ENCODE measurements at places on chromosomes 16 and 17.

DNA sequence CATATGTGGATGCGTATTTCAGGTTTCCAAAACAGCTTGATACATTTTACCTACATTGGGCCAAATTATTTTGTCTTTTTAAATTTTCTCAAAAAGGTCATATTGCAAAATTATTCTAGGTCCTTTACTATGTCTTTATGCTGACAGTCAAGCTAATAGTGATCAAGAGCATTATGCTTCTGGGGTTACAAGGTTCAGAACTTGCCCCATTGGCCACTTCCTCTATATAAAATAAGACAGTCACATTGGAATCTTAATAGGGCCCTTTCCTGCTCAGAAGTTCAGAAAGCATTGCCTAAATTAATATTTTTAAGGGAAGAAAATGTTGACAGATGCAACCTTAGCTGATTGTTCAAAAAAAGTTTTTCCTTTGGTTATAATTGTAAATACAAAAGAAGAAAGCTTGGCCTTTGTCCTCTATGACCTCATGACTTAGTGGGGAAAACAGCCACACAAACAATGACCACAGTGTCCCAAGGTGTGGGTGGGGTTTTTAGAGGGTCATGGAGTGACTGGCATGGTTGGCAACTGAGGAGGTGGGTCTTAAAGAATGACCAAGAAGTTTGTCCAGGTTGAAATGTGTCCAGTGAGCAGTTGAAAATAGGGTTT, 11.8 kb upstream of the RAB11FIP4 start:
- DNase-seq = no peak

DNA sequence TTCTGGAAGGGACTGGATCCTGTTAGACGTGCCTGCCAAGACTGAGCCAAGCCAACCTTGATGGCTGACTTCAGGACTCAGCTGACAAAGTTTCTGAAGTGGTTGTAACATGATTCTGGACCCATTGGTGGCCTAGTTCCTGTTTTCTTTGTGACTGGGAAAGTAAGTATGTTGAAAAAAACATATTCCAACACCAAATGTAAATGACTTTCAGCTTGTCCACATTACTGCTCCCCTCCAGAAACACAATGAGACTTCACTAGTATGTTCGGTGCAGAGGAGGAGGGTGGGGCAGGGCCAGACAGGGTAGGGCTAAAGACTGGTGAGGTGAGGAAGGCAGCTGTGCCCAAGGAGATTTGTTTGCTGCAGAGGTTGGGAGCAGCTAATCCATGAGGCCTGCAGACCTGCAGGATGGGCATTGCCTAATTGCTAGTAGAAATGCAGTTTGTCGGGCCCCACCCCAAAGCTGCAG, 26.4 kb downstream of the NMT1 start:
- no peak for DNase-seq

- DNase-seq = no peak
These were observed 3.4 kb upstream of the SEC14L5 start for GRCh38 chr16:4954714-4955113.

GRCh38 chr16:35564889-35565288, 2105.5 kb downstream of the TP53TG3F start:
- no peak for DNase-seq

DNA sequence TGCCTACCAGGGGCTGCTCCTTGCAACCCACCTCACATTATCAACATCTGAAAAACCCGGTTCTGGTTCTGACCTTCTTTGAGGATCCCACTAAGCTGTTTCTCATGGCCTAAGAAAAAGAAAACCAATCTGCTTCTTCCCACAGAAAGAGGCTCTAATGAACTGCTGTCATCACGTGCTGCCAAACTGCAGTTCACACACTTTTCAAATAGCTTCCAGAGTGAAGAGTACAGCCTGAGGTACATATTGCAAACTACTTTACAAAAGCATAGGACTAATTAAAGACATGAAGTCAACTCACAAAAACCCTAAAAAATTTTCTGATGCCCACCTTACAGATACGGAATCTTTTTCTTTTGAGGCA, 36.7 kb downstream of the SMG6 start:
- no peak for DNase-seq

- DNase-seq = peak; percentile 38
These were observed at the start of gene ABCC1 for GRCh38 chr16:15949210-15950160. ABCC1 (plus strand) TSS chr16:15949616; CDS start chr16:15949752, 136 bp downstream.

DNA sequence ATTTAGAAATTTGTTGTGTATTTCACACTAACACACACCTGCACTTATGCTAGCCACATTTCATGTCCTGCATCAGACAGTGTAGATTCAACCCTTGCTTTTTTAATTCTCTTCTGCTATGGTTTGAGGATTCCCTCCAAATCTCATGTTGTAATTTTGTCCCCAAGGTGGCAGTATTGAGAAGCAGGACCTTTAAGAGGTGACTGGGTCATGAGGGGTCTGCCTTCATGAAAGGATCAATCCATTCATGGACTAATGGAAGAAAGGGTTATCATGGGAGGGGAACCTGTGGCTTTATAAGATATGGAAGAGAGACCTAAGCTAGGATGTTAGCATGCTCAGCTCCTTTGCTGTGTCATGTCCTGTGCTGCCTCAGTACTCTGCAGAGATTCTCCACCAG, 1032.2 kb downstream of the CDH11 start:
- peak; percentile 7 for DNase-seq

DNA sequence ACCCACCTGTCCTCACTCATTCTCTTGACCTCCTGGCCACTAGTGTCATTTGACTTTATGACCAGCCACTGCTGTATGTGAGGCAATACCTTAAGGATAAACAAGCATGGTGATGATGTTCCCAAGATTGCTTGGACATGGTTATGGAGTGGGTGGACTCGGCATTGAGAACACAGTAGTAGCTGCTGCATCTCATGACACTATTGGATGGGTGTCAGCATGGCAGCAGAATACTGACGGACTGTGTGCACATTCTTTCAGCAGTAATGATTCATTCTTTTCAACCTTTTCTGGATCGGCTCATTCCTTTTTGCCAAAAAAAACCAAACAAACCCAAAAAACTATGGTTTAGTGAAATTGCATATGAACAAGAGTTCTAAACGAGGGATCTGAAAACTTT, 13.5 kb downstream of the SPECC1 start:
- DNase-seq = no peak

- DNase-seq = no peak
These were observed 288.5 kb downstream of the C16orf95 start for GRCh38 chr16:87028481-87029320.

GRCh38 chr17:42653179-42654124, 5.6 kb upstream of the TUBG2 start:
- no peak for DNase-seq

DNA sequence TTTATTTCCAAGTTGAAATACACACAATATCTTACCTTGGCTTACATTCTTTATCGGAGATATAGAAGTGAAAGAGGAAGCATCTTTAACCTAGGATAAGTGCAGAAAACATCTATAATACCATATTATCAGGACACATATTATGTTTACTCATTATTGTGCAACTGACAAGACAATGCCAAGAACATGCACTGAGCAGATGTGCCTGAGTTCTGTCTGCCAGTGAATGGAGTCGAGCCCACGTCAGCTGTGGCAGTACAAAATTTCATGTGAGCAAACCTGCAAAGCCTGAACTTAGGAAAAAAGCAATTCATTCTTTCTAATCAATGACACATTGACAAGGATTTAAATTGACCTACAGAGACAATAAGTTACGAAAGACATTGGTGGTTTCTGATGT, 154.4 kb downstream of the AXIN2 start:
- no peak for DNase-seq

- DNase-seq = peak; percentile 43
These were observed 28.3 kb downstream of the VPS35L start for GRCh38 chr16:19583665-19584300.

DNA sequence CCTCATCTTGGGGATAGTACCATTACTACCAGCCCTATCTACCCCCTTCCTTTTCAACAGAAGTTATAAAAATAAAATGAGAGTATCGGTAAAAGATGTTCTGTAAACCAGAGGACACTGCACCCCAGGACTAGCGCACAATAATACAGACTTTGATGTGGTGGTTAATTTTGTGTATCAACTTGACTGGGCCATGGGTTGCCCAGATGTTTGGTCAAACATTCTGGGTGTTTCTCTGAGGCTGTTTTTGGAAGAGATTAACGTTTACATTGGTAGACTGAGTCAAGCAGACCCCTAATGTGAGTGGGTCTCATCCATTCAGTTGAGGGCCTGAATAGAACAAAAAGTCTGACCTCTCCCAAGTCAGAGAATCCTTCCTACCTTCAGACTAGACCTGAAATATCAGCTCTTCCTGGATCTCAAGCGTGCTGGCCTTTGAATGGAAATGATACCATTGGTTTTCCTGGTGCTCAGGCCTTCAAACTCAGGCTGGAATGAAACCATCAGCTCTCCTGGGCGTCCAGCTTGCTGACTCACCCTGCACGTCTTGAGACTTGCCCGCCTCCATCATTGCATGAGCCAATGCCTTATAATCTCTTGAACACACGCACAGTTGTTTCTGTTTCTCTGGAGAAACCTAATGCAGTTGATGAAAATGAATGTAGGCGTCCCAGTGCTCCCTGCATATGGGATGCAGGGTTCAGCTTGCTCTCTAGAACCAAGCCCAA, 10.1 kb downstream of the MRM1 start:
- peak; percentile 91 for DNase-seq

GRCh38 chr16:15947983-15948509, 1.4 kb upstream of the ABCC1 start:
- DNase-seq = no peak

DNA sequence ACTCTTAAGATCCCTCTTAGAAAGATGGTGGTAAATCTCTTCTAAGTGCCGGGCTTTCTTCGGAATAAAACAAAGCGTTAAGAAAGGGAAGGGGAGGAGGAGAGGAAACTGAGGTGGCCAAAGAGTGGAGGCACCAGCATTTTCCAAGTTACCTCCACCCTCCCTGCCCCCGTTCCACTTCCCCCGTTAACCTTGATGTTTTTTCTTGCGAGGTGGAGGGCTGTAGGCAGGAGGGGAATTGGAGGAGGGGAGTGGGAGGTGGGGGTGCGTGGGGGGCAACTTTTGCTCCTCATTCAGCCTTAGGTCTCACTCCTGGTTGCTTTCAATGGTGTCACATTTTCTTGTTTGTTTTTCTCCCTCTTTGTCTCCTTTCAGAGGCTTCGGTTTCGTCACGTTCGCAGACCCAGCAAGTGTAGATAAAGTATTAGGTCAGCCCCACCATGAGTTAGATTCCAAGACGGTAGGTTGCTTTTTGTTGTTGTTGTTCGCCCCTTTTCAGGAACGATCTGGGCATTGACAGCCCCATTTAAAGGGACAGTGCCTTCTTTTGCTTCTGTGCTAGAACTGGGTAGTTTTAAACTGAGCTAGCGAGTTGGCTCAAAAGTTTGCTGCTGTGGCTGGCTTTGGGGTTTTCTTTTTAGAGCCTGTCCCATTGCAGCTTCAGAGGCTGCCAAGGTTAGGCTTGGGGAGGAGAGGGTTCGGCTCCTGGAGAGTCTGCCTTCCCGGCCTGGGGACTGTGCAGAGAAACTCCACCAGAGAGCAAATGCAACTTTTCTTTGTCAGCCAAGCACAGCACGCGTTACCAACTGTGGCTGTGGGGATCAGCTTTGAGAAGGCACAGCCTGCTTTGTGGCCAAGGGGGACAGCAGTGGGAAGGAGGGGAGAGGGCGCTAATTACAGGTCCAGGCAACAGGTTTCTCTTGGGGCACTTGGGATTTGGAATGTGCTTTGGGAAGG, 1.9 kb downstream of the MSI2 start:
- DNase-seq = no peak

- DNase-seq = peak; percentile 9
These were observed 10.3 kb upstream of the ABCC12 start for GRCh38 chr16:48165961-48166578.

- no peak for DNase-seq
These were observed 341.4 kb downstream of the FOXL1 start for GRCh38 chr16:86919578-86920305.

DNA sequence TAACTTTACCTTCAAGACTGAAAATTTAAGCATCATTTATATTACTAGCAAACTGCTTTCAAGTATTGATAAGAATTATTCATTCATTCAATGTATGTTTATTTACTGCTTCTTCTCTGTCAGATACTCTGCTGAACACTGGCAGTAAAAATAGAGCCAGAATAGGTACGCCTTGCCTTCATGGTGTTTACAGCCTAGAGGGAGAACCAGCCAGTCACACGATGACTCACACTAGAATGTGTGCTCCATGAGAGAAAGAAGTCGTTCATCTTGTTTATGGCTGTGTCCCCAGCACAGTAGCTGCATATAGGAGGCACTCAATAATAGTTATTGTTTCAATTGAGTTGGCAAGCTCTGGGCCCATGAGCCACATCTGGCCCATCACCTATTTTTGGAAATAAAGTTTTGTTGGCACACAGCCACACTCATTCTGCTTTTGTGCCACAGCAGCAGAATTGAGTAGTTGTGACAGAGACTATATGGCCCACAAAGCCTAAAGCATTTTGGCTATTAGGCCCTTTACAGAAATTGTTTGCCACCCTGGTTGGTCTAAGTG, 84.2 kb downstream of the TMC6 start:
- no peak for DNase-seq

GRCh38 chr17:82985428-82985805, 94.0 kb upstream of the METRNL start:
- DNase-seq = no peak

All from mammary epithelial cell (primary cell).